ENCODE measurements at places on chromosomes 4 and X.
A peak's percentile ranks its signal among the peaks of the same experiment; 100 is the strongest.

DNA sequence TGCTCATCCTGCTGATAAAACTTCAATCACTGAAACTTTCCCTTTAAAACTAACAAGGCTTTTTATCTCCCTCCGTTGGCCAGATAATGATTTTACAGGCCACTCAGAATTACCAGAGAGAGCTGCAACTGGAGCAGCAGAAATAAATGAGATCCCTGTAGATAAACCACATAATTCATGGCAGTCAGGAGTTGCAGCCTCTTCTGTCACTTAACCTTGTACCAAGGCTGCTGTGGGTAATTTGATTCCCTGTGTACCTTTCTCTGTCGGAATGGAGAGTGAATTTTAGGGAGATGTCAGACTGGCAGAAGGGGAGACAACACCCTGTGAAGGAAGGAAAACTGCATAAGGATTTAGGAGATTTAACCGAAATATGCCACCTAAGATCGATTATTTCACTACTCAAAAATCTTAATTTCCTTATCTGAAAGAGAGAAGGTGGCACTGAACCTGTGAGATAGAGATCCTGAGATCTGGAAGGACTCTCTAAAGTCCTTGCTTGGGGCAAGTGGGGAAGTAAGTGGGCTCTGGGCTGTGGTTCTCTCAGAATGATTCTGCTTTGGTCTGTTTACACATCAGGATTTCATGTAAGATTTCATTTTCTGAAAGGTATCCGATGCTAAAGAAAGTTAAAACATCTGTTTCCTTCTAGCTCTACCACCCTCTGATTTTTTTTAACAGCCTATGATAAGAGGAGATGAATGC lies 14.3 kb upstream of the TSPAN5 start:
- DNase-seq, result no peak

GRCh38 chr4:80213117-80213815 lies 16.0 kb downstream of the PRDM8 start:
- peak; percentile 55 for DNase-seq

GRCh38 chr4:6493658-6494304 lies 21.4 kb upstream of the PPP2R2C start:
- peak; percentile 11 for DNase-seq

GRCh38 chrX:111928456-111928855 lies 52.5 kb downstream of the TRPC5OS start:
- DNase-seq, result no peak

GRCh38 chr4:22695917-22696316 lies 3.2 kb downstream of the GBA3 start:
- no peak for DNase-seq

DNA sequence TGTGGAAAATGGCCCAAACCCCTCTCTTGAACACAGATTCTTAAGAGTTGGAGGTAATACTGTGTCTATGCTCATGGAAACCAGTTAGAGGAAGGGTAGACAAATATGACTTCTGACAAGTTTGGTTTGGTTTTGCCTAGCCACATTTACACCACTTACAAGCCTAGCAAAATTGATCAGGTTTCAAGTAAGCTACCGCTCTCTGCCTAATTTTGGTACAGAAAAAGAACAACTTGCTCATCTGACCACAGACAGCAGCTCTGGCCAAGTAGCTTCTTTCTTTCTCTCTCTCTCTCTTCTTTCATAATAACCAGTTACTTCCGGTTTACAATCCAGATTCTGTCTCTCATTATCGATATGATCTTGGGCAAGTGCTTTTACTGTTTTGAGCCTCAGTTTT lies 260.0 kb downstream of the GLUD2 start:
- no peak for DNase-seq

DNA sequence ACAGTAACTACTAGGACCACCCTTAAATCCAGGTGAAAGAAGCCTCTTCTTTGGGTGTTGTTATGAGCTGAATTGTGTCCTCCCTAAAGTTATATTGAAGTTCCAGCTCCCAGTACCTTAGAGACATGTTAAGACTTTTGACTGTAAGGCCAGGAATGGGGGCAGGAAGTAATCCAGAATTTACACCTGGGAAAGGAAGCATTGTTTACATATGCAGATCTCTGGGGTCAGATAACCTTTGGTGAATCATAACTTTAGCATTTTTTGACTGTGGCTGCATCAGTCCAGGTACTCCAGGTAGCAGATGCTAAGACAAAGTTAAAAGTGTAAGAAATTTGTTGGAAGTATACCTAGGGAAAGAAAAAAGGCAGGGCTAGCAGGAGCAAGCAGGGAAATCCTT lies 104.9 kb upstream of the CENPE start:
- no peak for DNase-seq

DNA sequence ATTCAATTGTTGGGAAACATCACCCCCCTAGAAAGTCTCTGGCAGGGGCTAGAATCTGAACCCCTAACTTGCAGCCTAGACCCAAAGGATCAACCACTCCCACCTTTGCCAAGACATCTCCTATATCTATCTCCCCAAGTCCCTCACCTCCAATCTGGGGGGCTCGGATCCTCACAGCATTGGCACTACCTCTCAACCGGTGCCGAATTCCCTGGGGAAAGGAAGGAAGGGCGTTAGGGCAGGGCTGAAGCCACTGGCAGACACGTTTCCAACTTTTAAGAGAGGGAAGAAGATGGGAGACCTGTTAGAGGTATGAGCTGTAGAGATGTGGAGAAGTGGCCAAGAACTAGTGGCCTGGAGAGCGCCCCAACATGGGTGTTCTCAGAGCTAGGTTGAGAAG lies 2.7 kb downstream of the TIMM17B start:
- no peak for DNase-seq

GRCh38 chr4:8019396-8020365 lies 80.0 kb upstream of the AFAP1 start:
- no peak for DNase-seq
